Stomach (tissue), 19 donors: ENCODE measurements at places on chromosomes 2 and 18. TPM values are rescaled to one million over a fixed set of nuclear protein-coding genes. Genes with fewer than 3 reads are reported as not detected.

DNA sequence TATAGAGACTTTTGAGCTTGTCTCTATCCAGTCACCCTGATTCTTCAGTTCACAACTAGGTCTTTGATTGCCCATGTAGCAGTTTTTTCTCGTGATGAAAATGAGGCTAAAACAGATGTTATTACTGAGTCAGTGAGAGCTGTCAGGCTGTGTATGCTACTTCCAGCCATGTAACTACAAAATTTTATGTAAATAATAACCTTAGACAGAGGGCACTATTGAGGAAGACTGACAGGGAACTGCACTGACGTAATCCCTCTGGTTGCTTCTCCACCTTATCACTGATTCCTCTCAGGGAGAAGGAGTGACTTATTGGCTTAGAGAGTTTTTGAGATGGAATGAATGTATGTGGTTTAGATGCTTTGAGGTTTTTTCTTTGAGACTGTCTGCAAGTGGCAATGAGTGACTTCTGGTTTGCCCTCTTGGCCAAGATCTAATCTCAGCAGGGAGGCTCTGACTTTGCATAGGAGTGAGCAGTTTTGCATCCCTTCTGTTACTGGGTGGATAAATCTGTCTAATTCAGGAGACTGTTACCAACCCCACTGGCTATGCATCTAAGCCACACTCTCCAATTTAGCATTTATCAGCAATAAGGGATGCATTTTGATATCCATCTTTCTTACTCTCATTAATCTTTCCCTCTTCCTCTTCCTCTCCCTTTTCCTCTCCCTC lies 555.2 kb upstream of the FANCL start:
- no peak for DNase-seq

DNA sequence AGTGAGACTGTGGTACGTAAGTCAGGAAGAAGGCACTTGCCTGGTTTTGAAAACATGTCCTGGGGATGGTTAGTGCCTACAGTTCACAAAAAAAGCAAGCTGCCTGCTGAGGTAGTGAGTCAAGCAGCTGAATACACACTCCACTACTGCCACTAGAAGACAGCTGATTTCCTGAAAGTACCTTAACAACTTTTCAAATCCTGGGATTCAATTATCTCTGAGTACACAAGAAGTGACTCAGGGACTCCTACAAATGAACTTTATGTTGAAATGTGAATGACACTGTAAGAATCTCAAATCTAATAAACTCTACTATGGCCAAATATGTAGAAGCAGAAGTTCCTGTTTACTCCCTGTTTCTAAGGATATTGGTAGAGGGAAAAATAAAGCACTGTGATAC lies 58.0 kb upstream of the ARL5A start:
- no peak for DNase-seq

Gene KIAA2012
- polyA plus RNA-seq, result not detected

Gene RAB17
- 62.9 TPM for polyA plus RNA-seq

DNA sequence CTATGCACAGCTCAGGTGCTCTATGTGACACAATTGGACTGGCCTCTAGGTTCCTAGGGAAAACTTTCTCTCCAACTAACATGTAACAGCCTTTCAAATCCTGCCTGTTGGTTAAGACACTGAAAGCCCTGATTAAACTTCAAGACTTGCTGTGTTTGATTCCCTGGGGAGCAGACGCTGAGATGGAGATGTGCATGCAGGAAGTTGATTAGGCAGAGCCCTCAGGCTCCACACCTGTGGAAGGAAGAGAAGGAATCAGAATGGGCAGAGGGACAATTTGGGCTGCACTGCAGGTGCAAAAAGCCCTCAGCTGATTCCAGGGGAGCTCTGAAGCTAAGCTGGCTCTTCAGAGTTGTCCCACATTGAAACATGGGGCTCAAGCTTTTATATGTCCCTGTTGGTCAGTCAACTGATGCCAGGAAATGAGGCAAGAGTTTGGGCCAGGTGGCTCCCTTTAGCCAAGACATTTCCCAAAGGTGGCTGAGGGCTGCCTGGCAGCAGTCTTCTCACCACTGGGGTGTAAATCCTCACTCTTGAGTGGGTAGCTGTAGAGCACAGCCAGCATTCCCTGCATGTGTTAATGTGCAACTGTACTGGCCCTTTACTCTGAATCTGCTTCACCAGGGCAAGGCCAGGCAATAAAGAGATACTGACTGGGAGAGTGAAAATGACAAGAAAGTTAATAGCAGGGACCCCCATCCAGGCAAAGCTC lies 199.5 kb upstream of the DDX18 start:
- DNase-seq, result no peak

- no peak for DNase-seq
Measured at GRCh38 chr2:68216454-68217310, 35.6 kb downstream of the PPP3R1 start.

- no peak for DNase-seq
Measured at GRCh38 chr18:48629730-48630324, 91.0 kb downstream of the CTIF start.

Gene DCDC2C
- polyA plus RNA-seq, result not detected

DNA sequence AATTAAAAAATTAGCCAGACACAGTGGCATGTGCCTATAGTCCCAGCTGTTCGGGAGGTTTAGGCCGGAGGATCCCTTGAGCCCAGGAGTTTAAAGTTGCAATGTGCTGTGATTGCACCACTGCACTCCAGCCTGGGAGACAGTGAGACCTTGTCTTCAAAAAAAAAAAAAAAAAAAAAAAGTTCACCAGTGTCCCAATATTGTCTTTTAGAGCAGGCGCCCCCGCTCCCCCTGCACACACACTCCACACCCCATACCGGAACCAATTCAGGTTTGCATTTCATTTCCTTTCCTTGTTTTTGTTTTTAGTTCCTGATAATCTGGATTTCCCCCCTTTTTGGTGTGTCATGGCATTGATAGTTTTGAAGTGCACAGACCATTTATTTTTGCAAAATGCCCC lies 10.4 kb downstream of the TMEM87B start:
- DNase-seq, result no peak

Gene SLC11A1
- 4.2 TPM for polyA plus RNA-seq

GRCh38 chr2:96877042-96877451 lies 7.2 kb upstream of the SEMA4C start:
- no peak for DNase-seq

Gene MOGAT1
- polyA plus RNA-seq, result not detected

DNA sequence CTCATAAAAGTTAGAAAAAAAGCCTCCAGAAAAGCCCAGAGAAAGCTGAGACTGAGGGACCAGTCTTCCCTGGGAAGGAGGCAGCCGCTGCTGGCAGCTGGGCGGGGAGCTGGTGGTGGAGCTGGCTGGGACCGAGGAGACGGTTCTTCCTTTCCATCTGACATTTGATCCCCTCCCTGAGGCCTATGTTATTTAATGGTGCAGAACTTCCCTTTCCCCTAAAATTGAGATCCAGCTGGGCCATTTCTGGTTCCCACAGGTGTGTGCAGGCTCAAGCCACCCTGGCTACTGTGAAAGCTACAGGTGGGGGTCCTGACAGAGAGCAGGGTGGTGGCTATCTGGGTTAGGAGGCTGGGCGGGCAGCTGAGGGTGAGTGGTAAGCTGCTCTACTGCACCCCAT lies 81.5 kb upstream of the FZD7 start:
- DNase-seq, result no peak

Gene LAMA1
- polyA plus RNA-seq, result 0.31 TPM

DNA sequence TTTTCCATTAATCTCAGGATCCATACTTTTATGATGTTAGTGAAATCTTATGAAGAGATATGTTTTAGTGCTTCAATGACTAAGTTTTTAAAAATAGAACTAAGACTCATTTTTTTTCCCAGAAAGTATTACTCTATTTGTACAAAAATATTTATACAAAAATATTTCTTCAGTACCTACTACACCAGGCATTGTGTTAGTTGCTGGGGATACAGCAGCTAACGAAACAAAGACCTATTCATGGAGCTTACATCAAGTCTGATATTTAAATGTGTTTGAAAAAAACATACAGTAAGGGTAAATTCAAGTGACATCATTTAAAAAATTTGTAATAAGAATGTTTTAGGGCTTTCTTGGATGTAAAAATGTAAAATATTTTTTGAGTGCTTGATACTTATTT lies 11.6 kb downstream of the VAPA start:
- DNase-seq, result peak; percentile 54

Gene SH2D6
- polyA plus RNA-seq, result 2.3 TPM

Gene TCF23
- polyA plus RNA-seq, result not detected

DNA sequence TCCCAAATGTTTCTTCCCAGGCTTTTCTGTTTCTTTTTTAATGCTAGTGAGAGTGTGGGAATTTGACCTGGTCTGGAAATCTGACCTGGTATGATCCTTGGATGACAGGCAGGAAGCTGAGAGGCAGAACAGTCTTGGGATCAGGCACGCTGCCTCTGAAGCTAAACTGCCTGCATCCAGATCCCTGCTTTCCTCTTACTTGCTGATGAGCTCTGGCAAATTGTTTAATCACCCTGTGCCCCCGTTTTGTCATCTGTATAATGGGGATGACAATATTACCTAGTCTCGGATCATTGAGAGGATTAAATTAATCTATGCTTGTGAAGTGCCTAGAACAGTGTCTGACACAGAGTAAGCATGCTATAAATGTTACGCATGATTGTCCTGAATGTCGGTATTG lies 3.3 kb downstream of the KLHL23 start:
- peak; percentile 33 for DNase-seq

DNA sequence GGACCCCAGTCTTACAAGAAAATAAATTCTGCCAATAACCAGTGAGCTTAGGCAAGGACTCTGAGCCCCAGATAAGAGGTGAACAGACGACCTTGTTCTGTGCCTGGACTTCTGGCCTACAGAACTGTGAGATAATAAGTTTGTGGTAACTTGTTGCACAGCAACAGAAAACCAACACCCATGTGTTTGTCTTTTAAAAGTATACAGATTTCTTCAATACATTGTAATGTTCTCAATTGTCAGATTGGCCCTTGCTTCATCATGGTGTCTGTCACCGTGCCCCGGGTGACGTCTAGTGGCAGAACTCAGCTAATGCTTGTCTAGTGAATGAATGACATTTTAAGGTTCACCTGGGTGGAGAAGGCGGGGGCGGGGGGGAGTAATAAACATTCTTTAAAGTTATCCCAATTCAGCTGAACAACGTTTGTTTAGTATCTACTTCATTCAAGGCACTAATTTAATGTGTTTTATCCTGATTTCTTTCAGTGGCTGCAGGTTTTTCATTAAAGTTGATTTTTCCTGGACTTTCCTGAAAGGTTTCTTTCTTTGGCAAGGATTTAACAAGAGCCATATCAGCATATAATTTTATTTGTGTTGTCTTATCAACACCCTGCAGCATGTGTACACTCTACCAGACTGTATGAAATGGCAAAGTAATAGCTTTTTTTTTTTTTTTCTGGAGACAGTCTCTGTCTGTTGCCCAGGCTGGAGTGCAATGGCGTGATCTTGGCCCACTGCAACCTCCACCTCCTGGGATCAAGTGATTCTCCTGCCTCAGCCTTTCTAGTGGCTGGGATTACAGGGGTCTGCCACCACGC lies 123.8 kb upstream of the DLX2 start:
- DNase-seq, result peak; percentile 73

GRCh38 chr2:165149439-165149838 lies 54.4 kb downstream of the SCN3A start:
- no peak for DNase-seq

- peak; percentile 34 for DNase-seq
Measured at GRCh38 chr2:69013142-69013839, at the start of gene ANTXR1. TSS of gene ANTXR1 (plus strand) at chr2:69013179. CDS start at chr2:69013500, 321 bp downstream.

DNA sequence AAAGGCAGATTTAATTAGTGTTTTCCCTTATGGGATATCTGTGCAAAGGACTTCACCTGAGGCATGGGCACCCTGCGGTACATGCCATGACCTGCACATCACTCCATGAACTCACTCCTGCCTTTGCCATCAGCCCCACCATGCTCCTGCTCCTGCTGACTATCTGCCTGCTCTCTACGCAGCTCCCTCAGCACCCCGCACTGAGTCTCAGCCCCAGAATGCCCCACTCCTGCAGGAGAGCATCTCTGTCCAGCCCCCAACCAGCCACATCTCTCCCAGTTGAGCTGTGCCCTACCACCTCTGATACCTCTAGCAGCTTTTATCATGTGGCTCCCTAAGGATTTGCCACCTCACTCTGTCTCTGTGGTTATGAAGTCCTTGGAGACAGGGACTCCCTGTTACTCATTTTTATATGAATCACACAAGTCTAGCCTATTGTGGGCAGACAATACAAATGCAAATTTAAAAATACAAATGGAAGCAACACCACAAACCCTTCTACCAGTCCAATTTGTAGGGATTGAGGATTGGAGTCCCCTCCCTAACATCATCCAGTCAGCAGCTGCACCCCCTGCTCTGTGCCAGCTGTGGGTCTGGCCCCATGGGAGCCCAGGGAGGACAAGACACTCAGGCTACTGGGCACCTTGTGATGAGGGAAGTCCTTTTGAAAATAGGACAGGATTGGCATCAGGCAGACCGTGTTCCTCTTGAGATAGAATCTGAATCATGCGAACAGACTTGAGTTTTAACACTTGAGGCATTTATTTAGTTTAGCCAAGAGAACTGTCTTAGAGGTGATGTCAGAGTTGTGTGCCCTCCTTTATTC lies 689.6 kb upstream of the HS6ST1 start:
- DNase-seq, result no peak

Gene TBC1D8
- polyA plus RNA-seq, result 13.0 TPM

DNA sequence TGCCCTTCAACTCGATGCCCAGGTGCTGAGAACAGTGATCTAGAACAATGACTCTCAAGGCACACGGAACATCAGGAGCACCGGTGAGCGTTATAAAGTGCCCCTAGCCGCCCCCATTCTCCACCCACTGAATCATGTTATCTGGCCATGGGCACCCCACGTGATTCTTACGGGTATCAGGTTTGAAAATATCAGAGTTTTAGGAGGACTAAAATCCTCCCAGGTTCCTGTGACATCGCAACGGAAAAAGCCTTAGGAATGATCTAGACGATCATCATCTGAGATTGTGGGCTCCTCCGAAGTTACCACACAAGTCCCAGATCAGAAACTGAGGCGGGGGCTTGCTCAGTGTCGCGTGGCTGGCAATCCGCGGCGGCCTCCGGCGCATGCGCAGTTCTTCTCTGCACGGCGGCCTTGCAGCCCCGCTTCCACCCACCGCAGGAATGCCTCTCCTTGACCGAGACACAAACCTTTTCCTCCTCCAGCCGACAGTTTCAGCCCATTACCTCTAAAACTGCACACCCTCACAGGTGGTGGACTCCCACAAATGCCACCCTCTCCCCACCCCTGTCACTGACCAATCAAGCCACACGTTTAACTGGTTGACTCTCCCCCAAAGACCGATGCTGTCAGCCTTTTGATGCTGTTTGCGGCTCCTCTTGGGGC lies 5.8 kb upstream of the MRPL33 start:
- peak; percentile 93 for DNase-seq

GRCh38 chr2:38682008-38682575 lies 16.2 kb downstream of the GALM start:
- no peak for DNase-seq

DNA sequence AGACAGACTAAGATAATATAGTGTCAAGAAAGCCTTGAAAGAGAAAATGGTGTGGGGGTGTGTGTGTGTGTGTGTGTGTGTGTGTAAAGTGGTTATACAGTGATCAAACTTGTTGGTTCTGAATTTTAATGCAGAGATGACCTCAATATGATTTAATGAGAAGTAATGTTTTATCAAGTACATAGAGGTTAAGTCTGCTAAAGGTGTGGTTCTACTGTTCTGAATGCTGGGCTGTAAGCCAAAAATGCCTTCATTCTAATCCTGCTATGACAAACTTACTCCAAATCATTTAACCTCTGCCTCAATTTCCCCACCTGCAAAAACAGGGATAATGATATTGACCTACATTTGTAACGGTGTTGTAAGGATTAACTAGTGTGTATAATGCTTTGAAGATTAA lies 87.9 kb downstream of the WDPCP start:
- DNase-seq, result peak; percentile 34
